Tibial artery (tissue), 4 donors: ENCODE measurements at places on chromosomes 4 and X.

DNA sequence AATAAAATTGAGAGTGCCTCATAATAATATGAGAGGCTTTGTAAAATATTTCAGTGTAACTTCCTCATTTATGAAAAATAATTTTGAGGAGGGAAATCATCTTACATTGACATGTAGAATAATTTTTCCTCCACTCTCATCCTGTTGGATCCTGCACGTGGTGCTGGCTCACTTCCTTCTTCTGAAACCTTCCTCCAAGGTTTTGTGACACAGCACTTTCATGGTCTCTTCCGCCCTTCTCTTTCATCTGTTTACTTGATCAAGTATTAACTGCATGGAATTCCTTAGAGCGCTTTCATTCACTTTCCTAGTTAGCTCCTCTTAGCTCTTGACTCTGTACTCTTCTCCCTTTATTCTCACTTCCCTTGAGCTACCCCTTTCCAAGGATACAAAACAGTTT, 246.5 kb downstream of the RAPGEF2 start:
- DNase-seq: no peak

DNA sequence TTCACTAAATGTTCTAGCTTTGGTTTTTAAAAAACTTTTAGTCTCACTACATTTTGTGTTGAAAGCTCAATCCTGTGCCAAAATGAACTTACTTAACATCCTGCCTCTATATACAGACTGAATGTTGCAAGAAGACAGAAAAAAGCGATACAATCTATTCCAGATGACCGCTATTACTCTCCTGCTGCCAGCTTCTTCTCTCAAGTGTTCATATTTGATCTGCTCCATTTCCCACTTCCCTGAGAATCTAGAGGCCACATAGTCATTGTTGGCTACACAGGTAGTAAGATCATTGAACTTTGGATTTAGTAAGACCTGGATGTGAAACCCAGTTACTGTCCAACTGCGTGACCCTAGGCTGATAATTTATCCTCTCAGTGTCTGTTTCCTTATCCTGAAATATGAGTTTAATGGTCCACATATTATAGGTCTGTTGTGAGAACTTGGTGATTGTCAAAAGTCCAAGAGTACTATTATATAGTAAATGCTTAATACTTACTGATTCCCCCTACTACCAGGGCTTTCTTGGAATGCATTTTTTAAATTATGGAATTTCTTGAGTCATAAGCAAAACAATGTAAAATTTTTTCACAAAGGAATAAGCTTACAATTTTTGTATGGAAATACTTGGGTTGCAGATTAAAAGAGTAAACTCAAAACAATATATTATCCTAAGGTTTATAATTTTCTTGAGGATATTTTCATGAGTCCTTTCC, 976.8 kb upstream of the ADGRL3 start:
- no peak for DNase-seq

GRCh38 chr4:152590179-152591031, 54.5 kb upstream of the FBXW7 start:
- DNase-seq: no peak

GRCh38 chr4:108031427-108032083, 41.9 kb downstream of the HADH start:
- no peak for DNase-seq

GRCh38 chr4:20046179-20046578, 205.5 kb upstream of the SLIT2 start:
- DNase-seq: no peak

DNA sequence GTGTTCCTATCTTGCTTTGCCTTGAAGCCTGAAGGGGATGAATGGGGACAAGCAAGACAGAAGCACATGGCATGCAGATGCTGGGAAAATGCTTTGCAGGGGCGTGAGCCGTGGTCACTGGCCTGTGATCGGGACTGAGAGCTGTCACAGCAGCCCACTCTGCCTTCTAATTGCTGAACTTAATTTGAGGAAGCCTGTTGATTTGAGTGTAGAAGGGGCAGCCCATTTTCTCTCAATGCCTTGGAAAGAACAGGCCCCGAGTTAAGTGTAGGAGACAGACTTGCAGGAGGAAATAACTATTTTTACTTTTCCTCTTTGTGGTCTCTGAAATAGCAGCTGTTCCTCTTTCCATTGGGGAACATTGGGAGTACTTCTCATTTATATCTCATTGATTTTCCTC, 26.1 kb upstream of the TBC1D1 start:
- DNase-seq: no peak

GRCh38 chrX:136975684-136976470, 57.9 kb downstream of the GPR101 start:
- no peak for DNase-seq

GRCh38 chrX:134026565-134027311, 41.3 kb upstream of the GPC3 start:
- peak; percentile 24 for DNase-seq
